ENCODE measurements at places on chromosomes 7 and 10.
A peak's percentile ranks its signal among the peaks of the same experiment; 100 is the strongest.

GRCh38 chr10:94546049-94546900 lies 687 bp downstream of the HELLS start:
- no peak for DNase-seq

DNA sequence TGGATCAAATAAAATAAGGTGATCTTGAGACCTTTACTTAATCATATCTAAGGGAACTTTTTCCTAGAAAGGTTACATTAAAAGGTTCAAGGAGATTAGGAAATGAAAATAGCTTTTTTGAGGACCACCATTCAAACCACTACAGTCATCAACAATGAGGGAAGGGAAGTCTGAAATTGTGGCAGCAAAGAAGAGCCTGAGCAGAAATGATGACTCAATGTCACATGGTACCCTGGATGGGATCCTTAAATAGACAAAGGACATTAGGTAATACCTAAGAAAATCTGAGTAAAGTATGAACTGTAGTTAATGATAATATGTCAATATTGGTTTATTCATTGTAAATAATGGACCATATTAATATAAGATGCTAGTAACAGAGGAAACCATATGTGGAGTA lies 236.0 kb downstream of the SEMA3D start:
- DNase-seq: no peak

DNA sequence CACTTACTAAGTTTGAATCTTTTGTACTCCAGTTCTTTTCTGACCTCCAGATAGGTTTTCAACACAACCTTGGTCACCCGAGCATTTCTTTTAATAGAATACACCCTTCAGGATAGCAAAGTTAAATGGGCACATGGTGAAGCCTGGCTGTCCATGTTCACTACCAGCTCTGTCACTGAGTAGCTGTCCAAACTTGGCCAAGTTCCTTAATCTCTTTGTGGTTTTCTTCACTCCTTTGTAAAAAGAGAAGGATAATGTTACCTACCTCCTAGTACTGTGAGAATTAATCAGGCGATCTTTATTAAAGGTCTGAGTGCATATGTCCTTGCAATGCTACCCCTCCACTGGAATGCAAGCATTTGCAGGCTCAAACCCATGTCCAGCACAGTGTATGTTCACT lies 128.1 kb upstream of the PTPRZ1 start:
- no peak for DNase-seq

DNA sequence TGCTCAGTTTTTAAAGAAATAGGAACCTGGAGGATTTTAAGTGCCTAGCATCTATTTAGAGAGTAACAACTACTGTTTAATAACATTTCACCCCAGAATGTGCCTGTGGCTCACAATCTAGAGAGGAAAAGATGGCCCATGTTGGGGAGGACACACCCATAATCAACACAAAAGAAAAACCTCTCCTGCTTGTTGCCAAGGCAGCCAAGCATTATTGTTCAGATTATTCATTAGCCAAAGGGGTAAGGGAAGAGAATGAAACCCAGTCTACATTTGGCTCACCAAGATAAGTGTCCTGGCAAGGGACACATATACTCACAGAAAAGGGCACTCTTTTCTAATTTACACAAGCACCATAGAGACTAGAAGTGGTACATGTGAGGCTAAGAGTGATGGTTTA lies 17.7 kb upstream of the IFIT1B start:
- DNase-seq: no peak

- DNase-seq: no peak
These were observed 865.2 kb upstream of the GHITM start for GRCh38 chr10:83274088-83274487.

DNA sequence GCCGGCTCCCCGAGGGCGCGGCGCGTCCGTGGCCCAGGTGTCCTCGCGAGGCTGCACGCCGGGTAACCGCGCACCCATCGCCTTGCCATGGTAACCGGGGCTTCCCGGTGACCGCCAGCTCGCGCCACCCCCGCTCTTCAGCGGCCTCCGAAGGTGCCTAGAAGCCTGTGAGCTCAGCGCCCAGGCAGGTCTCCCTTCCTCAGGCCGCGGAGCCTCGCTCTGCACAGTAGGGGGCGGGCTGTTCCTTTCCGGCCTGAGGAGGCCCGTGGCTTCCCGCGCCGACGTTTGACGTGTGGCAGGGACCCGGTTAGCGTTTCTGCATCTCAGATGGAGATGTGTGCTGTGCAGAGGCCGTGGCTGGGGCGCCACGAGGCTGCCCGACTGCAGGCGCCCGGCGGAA lies 117.1 kb downstream of the DYNC2I1 start:
- no peak for DNase-seq

DNA sequence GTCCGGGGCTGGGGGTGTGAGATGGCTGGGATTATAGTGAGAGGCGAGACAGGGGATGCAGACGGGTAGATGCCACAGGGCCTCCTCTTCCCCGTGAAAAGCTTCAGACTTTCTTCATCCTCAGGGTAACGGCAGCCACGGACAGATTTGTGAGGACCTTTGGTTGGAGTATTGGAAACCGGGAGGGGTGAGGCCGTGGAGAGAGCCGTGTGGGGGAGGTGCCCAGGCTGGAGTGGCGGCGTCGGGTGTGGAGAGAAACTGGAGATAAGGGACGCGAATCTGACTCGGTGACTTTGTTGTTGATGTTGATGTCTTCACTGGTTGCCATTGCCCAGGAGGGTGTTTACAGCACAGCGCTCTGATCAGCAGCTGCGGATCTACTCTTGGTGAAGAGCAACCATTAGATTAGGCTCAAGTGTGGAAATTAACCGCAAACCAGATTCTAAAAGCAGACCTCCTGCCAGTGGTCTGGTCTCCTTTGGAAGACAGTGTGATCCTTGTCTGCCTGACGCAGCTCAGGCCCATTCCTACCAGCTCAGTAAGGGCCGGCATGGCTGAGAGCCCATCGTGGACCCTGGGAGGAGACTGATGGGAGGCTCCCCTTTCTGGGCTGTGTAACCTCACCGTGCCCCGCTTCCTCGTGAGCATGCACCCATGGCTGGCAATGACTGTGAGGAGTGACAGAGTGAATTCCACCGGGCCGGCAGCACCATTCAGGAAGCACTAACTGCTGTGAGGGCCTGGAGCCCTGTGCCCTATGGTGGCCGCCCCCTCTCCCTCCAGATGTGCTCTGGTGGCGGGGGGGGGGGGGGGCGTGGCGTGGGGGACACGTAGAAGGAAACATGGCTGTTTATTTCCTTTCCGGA lies 90.3 kb downstream of the INPP5A start:
- peak; percentile 80 for DNase-seq

DNA sequence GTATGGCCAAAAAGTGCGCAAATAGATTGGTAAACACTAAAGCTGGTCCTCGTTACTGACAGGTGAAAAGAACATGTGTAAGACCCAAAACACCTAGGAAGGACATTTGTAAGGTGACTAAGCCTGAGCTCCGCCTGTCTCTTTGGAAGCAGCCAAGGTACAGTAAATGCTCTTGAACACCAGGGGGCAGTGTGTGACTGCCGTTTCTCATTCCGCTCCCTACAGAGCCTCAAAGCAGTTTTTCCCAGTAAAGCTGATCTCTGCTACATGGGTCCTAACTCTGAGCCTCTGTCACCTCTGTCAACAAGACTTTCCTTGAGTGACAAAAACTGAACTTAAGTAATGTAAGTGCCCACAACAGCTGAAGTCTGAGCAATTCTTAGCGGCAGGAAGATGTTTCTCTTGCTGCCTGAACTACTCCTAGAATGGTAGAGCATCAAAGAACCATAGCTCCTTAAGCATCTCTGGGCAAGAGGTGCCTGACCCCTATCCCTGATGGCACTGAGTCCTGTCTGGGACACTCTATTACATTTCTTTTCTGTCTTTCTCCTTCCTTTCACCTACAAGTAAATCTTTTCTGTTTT lies 238.0 kb upstream of the INHBA start:
- peak; percentile 85 for DNase-seq

DNA sequence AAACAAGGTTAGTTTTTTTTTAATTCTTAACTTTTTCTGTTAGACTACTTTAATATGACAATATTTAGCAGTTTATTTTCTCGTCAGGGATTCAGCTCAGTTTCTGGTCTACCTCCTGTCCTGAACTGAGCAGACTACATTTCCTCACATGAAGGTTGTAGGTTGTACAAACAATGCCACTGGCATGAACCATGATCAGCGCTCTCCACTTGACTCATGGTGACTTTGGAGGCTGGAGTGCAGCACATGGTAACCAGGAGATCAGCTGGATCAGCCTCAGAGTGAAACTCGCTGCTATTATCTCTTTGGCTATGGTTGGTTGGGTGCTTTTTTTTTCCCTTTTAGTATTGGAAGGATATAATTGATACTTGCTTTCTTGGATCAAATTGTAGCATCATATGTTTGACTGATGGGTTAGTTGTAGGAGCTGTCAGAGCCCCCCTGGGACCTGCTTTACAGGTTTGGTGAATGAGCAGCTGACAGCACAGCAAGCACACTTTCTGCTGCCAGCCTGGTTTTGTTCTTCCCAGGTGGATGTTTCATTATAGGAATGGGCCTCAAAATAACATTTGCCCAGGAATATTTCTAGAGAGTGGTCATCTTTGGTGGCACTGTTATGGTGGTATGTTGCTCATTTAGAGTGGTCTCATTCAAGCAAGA lies 556.4 kb downstream of the AUTS2 start:
- DNase-seq: no peak

GRCh38 chr7:139823959-139824521 lies 5.0 kb upstream of the TBXAS1 start:
- no peak for DNase-seq

DNA sequence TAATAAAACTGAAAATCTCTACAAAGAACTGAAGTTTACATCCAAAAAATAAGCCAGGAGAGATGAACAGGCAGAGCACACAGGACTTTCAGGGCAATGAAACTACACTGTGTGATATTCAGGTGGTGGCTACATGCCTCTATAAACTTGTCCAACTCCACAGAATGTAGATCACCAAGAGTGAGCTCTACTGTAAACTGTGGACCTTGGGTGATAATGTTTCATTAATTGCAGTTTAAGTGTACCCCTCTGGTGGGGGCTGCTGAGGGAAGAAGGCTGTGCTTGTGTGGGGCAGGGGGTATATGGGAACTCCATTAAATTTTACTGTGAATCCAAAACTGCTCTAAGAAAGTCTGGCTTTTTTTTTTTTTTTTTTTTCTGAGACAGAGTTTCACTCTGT lies 22.7 kb downstream of the YWHAG start:
- DNase-seq: no peak

All from aorta (tissue), 5 donors.